ENCODE measurements at places on chromosomes 11 and 22.
A peak's percentile ranks its signal among the peaks of the same experiment; 100 is the strongest.

- DNase-seq = peak; percentile 2
Observed at GRCh38 chr11:61077936-61078335, 24.4 kb upstream of the CD5 start.

DNA sequence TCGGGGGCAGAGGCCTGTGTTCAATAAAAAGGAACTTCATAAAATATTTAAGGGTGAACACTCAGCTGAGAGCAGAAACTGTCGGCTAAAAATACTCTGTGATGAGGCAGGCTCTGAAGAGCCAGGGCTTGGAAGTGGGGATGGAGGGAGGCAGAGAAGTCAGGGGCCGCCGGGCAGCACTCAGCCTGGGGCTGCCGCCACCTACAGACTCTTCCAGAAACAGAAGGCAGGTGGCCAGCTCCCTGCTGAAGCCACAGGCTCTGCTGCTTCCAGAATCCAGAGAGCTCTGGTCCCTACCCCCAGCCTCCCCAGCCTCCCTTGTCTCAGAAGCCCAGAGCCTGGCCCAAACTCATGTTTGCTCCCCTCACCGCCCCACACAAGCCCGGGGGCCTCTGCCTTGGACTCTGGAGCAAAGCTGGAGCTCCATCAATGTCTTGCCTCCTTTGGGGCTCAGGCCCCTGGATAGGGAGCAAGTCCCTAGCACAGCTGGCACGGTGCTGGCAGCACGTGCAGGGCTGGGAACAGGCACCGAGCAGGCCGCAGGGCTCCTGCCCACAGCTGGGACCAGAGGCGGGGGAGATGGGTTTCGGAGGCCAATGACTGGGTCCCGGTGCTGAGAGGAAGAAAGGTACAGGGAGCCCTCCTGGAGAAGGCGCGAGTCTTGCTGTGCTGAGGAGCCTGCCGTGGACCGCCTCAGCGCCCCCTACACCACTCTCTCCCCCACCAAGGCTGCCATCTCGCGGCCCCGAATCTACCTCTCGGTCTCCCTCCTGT, 8.2 kb downstream of the LRFN4 start:
- no peak for DNase-seq

DNA sequence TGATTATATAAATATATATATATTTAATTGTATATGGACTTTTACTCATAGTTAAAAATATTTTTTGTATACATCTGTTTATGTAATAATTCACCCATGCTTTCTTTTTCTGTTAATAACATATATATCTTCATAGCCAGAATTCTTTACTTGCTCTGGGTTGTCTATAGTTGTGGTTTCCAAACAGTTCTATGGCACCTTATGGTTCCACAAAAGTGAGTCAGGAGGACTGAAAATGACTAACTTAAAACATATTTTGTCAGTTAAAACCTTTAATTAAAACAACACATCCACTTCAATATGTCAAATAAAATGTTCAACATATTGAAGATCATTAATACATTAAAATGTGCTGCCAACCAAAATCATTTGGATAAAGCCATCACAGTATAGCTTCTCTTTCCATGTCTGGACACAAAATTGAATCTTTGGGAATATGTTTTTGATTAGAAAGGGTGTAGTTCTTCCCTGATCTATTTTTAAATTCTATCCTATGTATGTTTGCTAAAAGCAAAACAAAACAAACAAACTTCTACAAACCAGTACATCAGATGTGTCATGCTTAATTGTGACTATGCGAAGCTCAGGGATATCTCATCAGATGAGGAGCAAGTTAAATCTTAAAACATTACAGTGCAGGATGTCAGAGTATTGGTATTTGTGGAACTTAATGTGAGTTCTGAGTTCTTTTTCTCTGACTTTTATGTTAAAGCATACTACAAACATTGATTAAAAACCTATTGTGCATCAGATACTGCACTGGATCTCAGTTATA, 1488.4 kb upstream of the TENM4 start:
- no peak for DNase-seq

DNA sequence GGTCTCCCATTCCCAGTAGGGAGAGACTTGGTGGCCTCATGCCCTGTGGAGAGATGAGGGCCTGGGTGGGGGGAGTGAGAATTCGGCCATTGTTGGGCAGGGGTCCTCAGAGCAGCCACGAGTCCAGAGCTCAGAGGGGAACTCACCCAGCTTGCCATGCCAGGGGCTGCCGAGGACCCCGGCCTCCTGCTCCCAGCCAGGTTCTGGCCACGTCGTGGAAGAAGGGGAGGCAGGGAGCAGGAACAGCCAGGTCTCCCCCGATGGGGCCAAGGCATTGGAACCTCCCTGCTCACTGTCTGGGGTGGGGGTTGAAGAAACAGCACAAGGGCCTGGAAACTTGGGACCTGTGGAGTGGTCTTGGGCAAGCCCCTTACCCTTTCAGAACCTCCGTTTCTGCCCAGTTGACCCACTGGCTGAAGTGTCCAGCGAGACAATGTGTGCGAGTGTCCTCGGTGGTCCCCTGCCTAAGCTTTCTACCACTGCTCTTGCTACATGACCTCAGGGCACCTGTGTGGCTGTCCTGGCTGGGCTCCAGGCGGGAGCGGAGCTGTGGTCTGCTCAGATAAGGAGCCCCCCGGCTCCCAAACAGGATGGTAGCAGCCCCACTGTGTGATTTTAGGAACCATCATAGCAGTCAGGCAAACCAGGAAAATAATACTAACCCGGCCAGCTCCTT, 74.7 kb upstream of the WNT11 start:
- no peak for DNase-seq

DNA sequence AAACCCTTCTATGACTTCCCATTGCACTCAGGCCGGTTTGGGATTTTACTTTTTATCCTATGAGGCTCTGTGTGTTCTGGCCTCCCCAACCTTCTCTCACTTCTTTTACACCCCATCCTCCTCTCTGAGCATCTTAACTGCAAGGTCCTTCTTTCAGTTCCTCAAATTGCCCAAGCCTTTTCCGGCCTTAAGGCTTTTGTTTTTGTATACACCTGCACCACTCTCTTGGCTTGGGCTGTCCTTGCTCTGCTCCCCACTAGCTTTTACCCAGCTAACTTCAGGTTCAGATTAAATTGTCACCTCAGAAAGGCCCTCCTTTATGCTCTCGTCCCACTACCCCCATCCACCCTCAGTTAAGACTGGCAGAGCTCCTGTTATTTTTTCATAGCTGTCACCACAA, 55.5 kb downstream of the FAM83F start:
- no peak for DNase-seq

GRCh38 chr11:32704775-32705174, 89.7 kb downstream of the CCDC73 start:
- DNase-seq = no peak

- DNase-seq = no peak
Observed at GRCh38 chr11:110303414-110303826, 7.0 kb upstream of the RDX start.

GRCh38 chr11:128522943-128523518, 64.3 kb downstream of the ETS1 start:
- DNase-seq = no peak

Measured in mesenteric fat pad (tissue), 1 donor.